ENCODE measurements at places on chromosomes 6 and 20. TPM values are rescaled to one million over a fixed set of nuclear protein-coding genes. Genes with fewer than 3 reads are reported as not detected.
A peak's percentile ranks its signal among the peaks of the same experiment; 100 is the strongest.

The PI16 gene
- 16.2 TPM for total RNA-seq

The FARS2 gene
- 15.7 TPM for total RNA-seq

The CCN6 gene
- total RNA-seq: not detected

- peak; percentile 87 for DNase-seq
These were observed 101.6 kb upstream of the PRSS16 start for GRCh38 chr6:27145731-27146455.

- DNase-seq: no peak
These were observed 13.8 kb upstream of the B4GALT5 start for GRCh38 chr20:49727478-49727877.

- no peak for DNase-seq
These were observed at the start of gene EMILIN3 for GRCh38 chr20:41366546-41367392. EMILIN3 (minus strand) TSS chr20:41366818; CDS start chr20:41366634, 184 bp downstream.

Measured in mucosa of gallbladder (tissue), 1 donor.